Vagina (tissue), 2 donors: ENCODE measurements at places on chromosomes 16 and 17. TPM values are rescaled to one million over a fixed set of nuclear protein-coding genes. Genes with fewer than 3 reads are reported as not detected.

DNA sequence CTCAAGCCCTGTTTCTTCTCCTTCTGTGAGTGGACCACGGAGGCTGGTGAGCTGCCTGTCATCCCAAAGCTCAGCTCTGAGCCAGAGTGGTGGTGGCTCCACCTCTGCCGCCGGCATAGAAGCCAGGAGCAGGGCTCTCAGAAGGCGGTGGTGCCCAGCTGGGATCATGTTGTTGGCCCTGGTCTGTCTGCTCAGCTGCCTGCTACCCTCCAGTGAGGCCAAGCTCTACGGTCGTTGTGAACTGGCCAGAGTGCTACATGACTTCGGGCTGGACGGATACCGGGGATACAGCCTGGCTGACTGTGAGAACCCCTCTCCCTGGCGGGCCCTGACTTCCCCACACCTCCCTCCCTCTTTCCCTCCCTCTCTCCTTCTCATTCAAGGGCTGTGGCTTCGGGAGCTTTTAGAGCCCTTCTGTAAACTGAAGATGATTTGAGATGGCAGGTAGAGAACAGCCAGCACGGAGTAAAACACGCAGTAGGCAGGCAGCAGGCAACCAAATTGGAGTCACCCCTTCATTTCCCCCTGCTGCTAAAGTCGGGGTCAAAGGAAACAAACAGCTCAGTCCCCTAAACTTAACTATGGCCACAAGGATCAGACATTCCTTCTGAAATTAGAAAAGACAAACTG lies 3.9 kb downstream of the SPACA3 start:
- no peak for DNase-seq

GRCh38 chr17:75406222-75406615 lies 741 bp upstream of the GRB2 start:
- DNase-seq, result no peak

DNA sequence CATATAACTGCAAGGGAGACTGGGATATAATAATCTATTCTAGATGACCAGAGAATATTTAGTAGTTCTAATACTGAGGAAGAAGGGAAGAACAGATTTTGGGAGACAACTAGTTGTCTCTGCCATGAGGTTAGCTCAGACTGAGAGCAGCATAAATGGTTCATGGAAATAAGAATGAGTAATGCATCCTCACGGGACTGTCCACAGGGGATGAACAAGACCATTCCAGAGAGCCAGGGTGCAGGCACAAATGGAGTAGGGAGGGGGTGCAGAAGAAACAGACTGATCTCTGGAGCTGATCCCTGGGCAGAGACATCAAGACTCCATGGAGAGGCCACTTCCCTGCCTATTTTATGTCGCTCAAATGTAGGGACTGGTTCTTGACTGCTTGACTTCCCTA lies 30.4 kb downstream of the NLRC5 start:
- no peak for DNase-seq

The CMTM3 gene
- 47.9 TPM for total RNA-seq

The ASIC2 gene
- total RNA-seq, result not detected

The OVCA2 gene
- 24.3 TPM for total RNA-seq

The PDILT gene
- total RNA-seq, result not detected

The EFCAB13 gene
- 4.2 TPM for total RNA-seq
